GM23248 (cell line): ENCODE measurements at places on chromosomes 7 and 10. TPM values are rescaled to one million over a fixed set of nuclear protein-coding genes. Genes with fewer than 3 reads are reported as not detected.

The INSYN2A gene
- total RNA-seq, result 0.43 and 0.51 TPM in 2 replicates

The MUC12 gene
- total RNA-seq, result 0.54 and 1.5 TPM in 2 replicates

The CDH23 gene
- 0.38 TPM in 1 of 2 replicates, not detected in the other for total RNA-seq

The EPDR1 gene
- total RNA-seq, result 1.5 and 5.2 TPM in 2 replicates

The MACC1 gene
- 0.11 and 0.13 TPM in 2 replicates for total RNA-seq

The SPACDR gene
- total RNA-seq, result not detected in 2 replicates

The SPDYE1 gene
- not detected in 2 replicates for total RNA-seq

The ZPBP gene
- not detected in 2 replicates for total RNA-seq

- H3K36me3 ChIP-seq, result peaks cover 4% of the 10 kb centered on the region; the same call in 1 of the 2 replicates
- H3K27me3 ChIP-seq, result peaks cover 8% of the 10 kb centered on the region
- no peak within 1 kb of the TSS for H3K27ac ChIP-seq
- no peak within 1 kb of the TSS for H3K4me3 ChIP-seq
- no peak for DNase-seq
- H3K4me1 ChIP-seq, result no peaks in the 10 kb centered on the region
Measured at GRCh38 chr7:151210087-151210854, at the start of gene H2BK1. Gene H2BK1 (minus strand): TSS chr7:151210488. CDS start chr7:151210318, 170 bp downstream.

DNA sequence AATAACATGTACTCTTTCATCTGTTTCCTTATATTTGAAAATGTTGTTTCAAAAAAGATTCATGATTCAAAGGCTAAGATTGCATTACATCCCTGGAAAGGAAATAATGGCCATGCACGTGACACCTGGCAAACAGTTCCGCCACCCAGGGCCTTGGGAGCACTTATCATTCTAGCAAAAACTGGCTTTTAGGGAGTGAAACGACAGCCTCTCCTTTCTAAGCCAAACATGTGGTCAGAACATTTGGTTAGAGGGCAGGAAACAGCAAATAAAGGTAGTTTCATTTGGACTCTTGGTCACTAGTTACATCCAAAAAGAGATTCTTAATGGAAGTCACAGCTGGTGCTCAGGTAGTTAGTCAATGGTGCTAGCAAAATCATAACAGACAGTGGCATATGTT lies 83.5 kb downstream of the FAS start:
- H3K36me3 ChIP-seq, result no peaks in the 10 kb centered on the region
- H3K4me1 ChIP-seq, result peaks cover 32% of the 10 kb centered on the region
- H3K27me3 ChIP-seq, result no peaks in the 10 kb centered on the region
- H3K27ac ChIP-seq, result no peak overlapping the region
- peak; percentile 17 for DNase-seq

DNA sequence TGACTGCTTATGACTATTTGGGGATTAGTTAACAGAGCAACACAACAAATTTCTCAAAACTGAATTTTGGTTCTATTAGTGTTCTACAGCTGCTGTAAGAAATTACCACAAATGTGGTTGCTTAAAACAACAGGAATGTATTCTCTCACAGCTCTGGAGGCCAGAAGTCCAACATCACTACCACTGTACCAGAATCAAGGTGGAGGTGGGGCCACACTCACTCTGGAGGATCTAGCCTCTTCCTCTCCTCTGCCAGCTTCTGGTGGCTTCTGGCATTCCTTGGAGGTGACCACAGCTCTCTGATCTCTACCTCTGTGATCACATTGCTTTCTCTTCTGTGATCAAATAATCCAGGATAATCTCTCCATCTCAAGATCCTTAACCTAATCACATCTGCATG lies 194.7 kb upstream of the BMPER start:
- no peak overlapping the region for H3K4me3 ChIP-seq
- no peaks in the 10 kb centered on the region for H3K36me3 ChIP-seq
- peak; percentile 58 for DNase-seq
- no peak overlapping the region for H3K27ac ChIP-seq

- H3K36me3 ChIP-seq, result no peaks in the 10 kb centered on the region
- no peaks in the 10 kb centered on the region for H3K27me3 ChIP-seq
- H3K27ac ChIP-seq, result no peak overlapping the region
- DNase-seq, result peak; percentile 10
- no peaks in the 10 kb centered on the region for H3K4me1 ChIP-seq
Measured at GRCh38 chr7:123460616-123461015, 73.8 kb downstream of the IQUB start.

- peak; percentile 81 for DNase-seq
- H3K27me3 ChIP-seq, result no peaks in the 10 kb centered on the region
- H3K27ac ChIP-seq, result peak overlapping the region; percentile 82
Measured at GRCh38 chr7:17679458-17679857, 260.8 kb downstream of the SNX13 start.

GRCh38 chr7:112064627-112065385 lies 141.4 kb downstream of the DOCK4 start:
- DNase-seq, result no peak
- no peaks in the 10 kb centered on the region for H3K27me3 ChIP-seq
- no peaks in the 10 kb centered on the region; the same call in 1 of the 2 replicates for H3K4me1 ChIP-seq
- H3K36me3 ChIP-seq, result no peaks in the 10 kb centered on the region

DNA sequence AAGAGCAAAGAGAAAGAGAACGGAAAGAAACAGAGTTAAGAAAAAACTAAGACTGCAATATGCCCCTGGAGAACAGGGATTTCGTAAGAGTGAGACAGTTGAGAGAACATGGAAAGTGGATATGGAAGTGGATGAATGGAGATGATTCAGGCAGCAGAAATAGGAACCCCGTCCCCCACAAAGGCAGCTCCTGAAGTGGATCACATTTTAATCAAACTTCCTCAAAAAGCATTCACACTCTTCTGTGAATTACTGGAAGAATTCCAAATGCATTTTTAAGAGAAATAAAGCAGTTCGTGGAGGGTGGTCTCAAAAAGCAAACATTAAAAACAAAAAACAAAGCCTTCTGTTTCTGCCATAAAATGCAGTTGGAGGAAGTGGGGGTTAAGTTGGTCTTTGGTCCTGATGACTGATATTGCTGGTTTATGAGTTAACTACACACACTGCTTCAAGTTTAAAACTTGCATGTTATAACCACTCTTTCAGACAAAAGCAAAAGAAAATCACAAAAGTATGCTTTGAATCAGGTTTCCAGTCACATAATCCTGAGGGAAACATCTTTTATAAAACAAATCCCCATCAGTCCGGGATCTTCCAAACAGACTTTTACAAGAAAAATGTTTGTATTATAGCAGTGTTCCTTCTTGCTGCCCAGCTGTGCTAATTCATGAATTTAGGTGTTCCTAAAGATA lies 214.3 kb downstream of the FANK1 start:
- H3K36me3 ChIP-seq, result 0 out of 2 replicates have a peak, but pooled peaks cover 15% of the 10 kb centered on the region
- no peaks in the 10 kb centered on the region for H3K27me3 ChIP-seq
- H3K4me3 ChIP-seq, result 0 out of 2 replicates have a peak overlapping the region, but pooled peaks have one; percentile 3
- H3K27ac ChIP-seq, result no peak overlapping the region

GRCh38 chr10:77673101-77673500 lies 35.5 kb upstream of the KCNMA1 start:
- no peaks in the 10 kb centered on the region for H3K36me3 ChIP-seq
- no peaks in the 10 kb centered on the region for H3K4me1 ChIP-seq
- H3K27me3 ChIP-seq, result peaks cover 4% of the 10 kb centered on the region; the same call in 1 of the 2 replicates
- no peak overlapping the region for H3K4me3 ChIP-seq
- DNase-seq, result peak; percentile 24

- H3K4me3 ChIP-seq, result no peak overlapping the region
- no peaks in the 10 kb centered on the region for H3K27me3 ChIP-seq
- peak; percentile 87 for DNase-seq
- H3K27ac ChIP-seq, result 0 out of 2 replicates have a peak overlapping the region, but pooled peaks have one; percentile 19
- H3K36me3 ChIP-seq, result no peaks in the 10 kb centered on the region
Measured at GRCh38 chr7:91685544-91685943, 195.0 kb downstream of the MTERF1 start.

DNA sequence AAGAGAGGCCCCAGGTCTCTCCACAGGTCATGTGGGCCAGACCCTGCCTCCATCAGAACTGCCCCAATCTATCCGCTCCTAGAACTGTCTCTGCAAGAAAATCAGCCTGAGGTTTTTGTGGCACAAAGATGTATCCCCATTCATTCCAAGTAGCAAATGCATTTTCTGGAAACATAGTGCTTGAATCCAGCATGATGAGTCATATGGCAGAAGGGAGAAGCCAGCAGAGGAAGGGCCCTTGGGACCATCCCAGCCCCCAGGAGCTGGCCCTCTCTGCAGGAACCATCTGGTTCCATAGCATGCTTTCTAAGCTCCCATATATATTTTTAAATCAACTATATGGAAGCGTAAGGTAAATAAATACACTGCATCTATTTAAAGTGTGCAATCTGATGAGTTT lies 563.2 kb downstream of the GALNT17 start:
- no peak overlapping the region for H3K4me3 ChIP-seq
- DNase-seq, result no peak
- no peak overlapping the region for H3K27ac ChIP-seq

GRCh38 chr7:123271856-123272255 lies 72.1 kb upstream of the SLC13A1 start:
- H3K36me3 ChIP-seq, result no peaks in the 10 kb centered on the region
- no peak overlapping the region for H3K4me3 ChIP-seq
- DNase-seq, result no peak
- no peaks in the 10 kb centered on the region for H3K27me3 ChIP-seq
- H3K27ac ChIP-seq, result no peak overlapping the region

- H3K4me3 ChIP-seq, result peak overlapping the region; percentile 85
- H3K36me3 ChIP-seq, result 0 out of 2 replicates have a peak, but pooled peaks cover 5% of the 10 kb centered on the region
- no peak for DNase-seq
- peaks cover 12% of the 10 kb centered on the region; the same call in 1 of the 2 replicates for H3K4me1 ChIP-seq
Measured at GRCh38 chr7:32494946-32495297, 367 bp upstream of the AVL9 start.

- H3K36me3 ChIP-seq, result no peaks in the 10 kb centered on the region
- no peak overlapping the region for H3K27ac ChIP-seq
- H3K4me3 ChIP-seq, result no peak overlapping the region
Measured at GRCh38 chr7:31078363-31078990, 26.4 kb downstream of the ADCYAP1R1 start.

DNA sequence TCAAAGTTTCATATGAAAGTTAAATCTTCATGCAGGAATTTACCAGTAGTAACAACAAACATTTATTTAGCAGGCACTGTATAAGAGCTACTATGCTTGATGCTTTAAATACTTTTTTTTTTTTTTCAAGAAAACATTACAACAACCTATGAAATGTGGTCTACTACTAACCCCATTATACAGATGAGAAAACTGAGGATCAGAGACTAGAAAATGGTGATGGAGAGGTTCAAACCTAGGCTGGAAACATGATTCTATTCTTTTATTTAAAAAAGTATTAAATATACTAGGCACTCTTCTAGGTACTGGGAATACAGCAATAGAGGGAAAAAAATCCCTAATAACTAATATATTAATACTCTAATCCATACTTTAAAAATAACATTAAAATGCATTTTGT lies 40.6 kb upstream of the TMEM168 start:
- H3K27me3 ChIP-seq, result no peaks in the 10 kb centered on the region
- DNase-seq, result no peak
- H3K4me1 ChIP-seq, result no peaks in the 10 kb centered on the region
- H3K36me3 ChIP-seq, result peaks cover 46% of the 10 kb centered on the region
- H3K4me3 ChIP-seq, result no peak overlapping the region

DNA sequence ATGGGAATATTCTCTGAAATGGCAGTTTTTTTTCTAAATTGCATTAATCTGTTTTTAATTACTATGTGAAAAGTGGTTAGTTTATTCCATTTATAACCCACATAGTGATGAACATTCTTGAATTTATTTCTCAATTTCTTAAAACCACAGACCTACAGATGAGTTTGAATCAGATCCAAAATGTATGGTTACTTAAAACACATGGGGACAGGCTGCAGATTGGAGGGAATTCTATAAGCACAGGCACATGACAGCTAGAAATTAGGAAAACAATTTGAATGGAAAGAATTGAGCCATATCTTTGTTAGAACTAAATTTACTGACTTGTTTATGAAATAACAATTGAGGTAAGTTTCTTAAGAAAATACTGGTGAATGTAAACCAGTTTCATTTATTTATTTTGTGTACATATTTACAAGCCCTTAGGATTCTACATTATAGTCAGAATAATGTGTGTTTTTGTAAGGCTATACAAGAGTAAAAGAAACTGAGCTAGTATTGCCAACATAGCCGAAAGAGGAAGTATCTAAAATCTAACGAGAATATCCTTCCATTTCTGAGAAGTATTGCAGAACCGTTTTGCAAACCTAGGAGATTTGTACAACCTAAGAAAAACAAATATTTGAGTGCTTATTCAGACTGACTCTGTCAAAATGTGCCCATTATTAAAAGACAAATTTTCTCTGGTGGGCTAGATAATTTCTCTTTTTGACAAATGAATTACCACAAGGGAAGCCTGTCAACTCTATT lies 434.3 kb upstream of the SEMA3D start:
- no peaks in the 10 kb centered on the region for H3K36me3 ChIP-seq
- DNase-seq, result no peak
- no peak overlapping the region for H3K27ac ChIP-seq
- 0 out of 2 replicates have a peak, but pooled peaks cover 3% of the 10 kb centered on the region for H3K4me1 ChIP-seq
- no peak overlapping the region for H3K4me3 ChIP-seq

DNA sequence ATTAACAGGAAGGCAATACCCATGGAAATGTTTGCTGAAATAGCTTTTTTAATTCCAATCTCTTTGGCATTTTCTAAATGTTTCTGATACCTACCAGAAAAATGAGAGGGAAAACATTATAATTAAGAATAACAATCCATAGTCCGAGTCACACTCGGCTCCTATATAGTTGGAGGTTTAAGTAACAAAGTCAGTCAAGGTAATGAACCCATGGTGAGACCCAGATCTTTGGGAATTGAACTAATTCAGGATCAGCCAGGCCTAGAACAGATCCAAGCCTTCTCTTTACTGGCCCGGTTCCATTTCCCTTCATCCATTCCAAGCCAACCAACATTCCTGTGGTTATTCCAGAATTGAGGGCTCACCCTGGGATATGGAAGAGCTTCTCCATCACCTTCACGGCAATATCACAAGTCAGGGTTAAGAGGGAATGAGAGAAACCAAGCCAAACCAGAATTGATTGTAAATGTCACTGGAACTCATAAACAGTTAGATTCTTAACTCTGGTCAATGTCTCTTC lies 28.3 kb downstream of the ABCB4 start:
- H3K4me1 ChIP-seq, result no peaks in the 10 kb centered on the region
- peak; percentile 10 for DNase-seq
- no peak overlapping the region for H3K27ac ChIP-seq
- H3K36me3 ChIP-seq, result no peaks in the 10 kb centered on the region
- no peaks in the 10 kb centered on the region for H3K27me3 ChIP-seq
- no peak overlapping the region for H3K4me3 ChIP-seq

DNA sequence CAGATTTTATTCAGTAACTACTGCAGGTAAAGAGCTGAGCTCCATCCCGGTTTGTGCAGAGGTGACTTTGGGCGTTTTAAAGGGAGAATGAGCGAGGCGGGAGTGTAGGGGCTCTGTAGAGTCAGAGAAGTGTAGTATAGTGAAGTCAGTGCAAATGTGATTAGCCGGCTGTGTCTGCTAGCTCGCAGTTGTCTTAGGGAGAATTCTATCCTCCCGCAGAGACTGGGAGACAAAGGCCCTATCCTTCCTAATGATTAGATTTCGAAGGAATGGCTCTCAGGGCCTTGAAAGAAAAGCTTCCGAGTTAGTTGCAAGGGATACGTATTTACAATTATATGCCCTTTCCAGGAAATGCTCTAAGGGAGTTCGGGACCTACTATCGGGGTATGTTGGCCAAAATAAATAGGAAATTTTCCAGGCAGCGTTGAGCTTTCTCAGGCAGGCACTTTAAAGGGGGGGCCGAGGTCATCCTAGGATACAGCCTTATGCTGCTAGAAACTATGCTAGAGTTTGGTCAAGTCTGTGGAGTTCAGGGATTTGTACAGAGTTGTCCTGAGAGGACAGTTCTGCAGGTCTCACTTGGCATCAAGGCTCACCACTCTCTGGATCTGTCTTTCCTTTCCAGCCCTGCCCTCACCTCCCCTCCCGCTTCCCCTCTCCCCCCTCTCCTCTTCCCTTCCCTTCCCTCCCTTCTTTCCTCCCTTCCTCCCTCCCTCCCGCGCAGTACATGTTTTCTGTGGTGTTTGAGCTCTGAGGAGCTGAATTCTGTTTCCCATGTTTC lies 825 bp downstream of the MRPL32 start:
- peaks cover 23% of the 10 kb centered on the region for H3K36me3 ChIP-seq
- peak; percentile 60 for DNase-seq
- H3K27ac ChIP-seq, result peak overlapping the region; percentile 43
- H3K4me3 ChIP-seq, result peak overlapping the region; percentile 98
- H3K27me3 ChIP-seq, result no peaks in the 10 kb centered on the region
